ENCODE measurements at places on chromosomes 2 and 18.

DNA sequence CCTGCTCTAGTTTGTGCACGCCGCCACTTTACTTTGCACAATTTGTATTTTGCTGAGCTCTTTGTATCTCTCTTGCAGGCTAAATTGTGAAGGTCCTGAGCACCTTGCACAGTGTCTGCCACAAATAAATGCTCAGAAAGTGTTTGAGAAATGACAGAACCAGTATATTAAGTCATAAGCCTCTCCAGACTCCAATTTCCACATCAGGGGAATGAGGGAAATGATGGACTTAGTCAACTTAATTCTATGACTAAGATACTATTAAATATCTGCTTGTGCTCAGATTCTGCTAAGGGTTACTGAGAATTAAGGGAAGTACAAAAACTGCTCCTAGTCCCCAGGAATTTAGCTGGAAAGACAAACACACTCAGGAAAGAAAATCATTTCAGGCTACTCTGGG lies 239.1 kb upstream of the SLC14A2 start:
- DNase-seq: no peak

GRCh38 chr2:20061940-20062339 lies 10.5 kb upstream of the LAPTM4A start:
- no peak for DNase-seq

DNA sequence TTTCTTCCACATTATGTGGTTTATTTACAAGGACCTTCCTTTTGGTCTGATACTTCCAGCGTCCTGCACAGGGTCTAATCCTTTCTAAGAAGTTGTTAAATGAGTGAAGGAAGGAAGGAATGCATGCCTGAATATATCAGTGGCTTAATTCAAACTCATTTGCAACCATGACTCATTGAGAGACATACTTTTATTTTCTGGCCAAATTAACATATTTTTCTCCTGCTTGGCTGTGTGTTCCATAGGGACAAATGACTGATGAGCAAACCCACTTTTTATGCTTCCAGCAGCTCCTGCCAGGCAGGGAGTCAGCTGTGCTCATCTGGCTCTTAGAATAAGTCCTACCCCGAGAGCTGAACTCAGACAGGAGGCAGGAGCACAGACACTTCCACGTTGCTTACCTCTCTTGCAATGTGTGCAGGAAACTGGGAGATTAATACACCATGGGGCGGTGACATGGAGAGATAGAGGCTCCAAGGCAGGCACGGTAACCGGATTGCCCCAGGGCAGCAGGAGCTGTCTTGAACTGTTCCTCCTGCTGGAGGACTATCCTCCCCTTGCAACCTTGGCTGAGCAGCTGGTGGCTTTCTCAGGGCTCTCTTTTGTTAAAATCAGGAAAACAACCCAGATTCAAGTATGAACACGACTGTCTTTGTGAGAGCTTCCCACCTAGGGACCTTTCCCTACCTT lies 667.5 kb upstream of the HS6ST1 start:
- no peak for DNase-seq

DNA sequence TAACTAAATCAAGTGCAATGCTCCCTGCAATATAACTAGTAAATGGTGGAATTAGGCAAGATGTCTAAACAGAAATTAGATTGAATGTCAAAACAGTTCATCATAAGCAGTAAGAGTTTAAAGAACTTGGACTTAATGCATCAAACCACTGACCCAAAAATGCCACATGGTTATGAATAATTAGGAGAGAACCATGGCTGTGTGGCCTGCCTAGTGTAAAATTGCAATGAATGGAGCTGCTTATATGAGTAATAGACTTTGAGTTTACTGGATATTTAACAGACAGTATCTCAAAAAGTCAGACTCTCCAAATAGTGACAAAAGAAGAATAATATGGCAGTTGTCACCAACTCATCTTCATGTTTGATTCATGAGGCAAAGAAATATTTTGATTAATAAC lies 101.6 kb upstream of the COL5A2 start:
- no peak for DNase-seq

- DNase-seq: no peak
These were observed 404.0 kb downstream of the ADCYAP1 start for GRCh38 chr18:1308686-1309085.

- DNase-seq: no peak
These were observed 61.8 kb downstream of the ARHGAP25 start for GRCh38 chr2:68796295-68796905.

DNA sequence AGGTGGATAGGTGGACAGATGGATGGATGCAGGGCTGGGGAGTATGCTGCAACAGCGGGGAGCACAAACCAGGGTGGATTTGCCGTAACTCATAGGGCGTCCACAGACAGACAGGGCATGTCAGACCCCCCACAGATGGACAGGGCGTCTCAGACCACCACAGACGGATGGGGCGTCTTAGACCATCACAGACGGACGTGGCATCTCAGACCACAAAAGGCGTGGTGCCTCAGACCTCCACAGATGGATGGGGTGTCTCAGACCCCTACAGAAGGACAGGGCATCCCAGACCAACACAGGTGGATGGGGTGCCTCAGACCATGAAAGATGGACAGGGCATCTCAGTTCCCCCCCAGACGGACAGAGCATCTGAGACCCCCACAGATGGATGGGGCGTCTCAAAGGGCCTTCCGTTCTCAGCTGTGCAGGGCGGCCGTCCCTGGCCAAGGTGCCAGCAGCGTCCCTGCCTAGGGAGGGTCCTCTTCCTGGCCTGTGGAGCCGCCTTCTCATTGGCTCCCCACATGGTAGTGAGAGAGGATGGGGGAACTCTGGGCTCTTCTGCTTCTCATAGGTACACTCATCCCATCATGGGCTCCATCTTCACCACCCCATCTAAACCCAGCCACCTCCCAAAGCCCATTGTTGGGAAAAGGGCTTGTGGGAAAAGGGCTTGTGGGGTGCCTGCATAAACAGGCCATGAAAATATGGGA lies 2.1 kb downstream of the ANKMY1 start:
- no peak for DNase-seq

DNA sequence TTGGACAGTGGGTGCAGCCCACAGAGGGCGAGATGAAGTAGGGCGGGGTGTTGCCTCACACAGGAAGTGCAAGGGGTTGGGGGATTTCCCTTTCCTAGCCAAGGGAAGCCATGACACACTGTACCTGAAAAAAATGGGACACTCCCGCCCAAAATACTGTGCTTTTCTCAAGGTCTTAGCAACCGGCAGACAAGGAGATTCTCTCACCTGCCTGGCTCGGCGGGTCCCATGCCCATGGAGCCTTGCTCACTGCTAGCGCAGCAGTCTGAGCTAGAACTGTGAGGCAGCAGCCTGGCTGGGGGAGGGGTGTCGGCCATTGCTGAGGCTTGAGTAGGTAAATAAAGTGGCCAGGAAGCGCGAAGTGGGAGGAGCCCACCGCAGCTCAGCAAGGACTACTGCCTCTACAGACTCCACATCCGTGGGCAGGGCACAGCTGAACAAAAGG lies 244.7 kb downstream of the NBAS start:
- DNase-seq: no peak

GRCh38 chr2:44086629-44087028 lies 82.0 kb upstream of the PPM1B start:
- no peak for DNase-seq

GRCh38 chr2:128628996-128629395 lies 310.3 kb upstream of the HS6ST1 start:
- DNase-seq: no peak

Data from NCI-H1092 treated with DMSO at 0.1 percent for 48 hours (cell line).